Gastrocnemius medialis (tissue), 4 donors: ENCODE measurements at places on chromosomes 5 and 9. TPM values are rescaled to one million over a fixed set of nuclear protein-coding genes. Genes with fewer than 3 reads are reported as not detected.

DNA sequence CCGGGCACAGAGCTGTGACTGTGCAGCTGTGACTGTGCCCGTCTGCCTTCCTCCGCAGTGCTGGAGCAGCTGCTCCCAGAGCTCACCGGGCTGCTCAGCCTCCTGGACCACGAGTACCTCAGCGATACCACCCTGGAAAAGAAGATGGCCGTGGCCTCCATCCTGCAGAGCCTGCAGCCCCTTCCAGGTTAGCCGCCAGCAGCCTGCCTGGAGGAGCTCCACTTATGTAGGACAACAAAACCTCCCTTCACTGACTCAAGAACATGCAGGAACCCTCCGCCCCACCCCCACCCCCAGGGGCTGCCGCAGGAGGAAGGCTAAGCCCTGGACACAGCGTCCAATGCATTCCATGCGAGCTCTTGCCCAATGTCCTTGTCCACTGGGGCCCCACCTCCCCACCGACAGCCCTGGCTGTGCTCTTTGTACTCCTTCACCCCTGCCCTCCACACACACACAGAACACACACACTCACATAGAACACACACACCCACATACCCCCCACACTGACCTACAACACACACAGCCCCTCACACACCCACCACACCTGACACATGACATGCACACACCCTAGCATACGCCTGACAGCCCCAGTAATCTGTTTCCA is 27.9 kb downstream of the AFAP1L1 start:
- DNase-seq = no peak

GRCh38 chr9:120583958-120584369 is 4.0 kb upstream of the CDK5RAP2 start:
- DNase-seq = peak; percentile 77

TEX48 gene
- total RNA-seq = not detected

PELO gene
- 22.3 TPM for total RNA-seq

P4HA2 gene
- total RNA-seq = 15.7 TPM
